ENCODE measurements at places on chromosomes 6 and 20.

GRCh38 chr6:37005827-37006567, 542 bp downstream of the FGD2 start:
- no peak for DNase-seq

- DNase-seq = no peak
Measured at GRCh38 chr20:22797103-22797502, 212.7 kb upstream of the FOXA2 start.

DNA sequence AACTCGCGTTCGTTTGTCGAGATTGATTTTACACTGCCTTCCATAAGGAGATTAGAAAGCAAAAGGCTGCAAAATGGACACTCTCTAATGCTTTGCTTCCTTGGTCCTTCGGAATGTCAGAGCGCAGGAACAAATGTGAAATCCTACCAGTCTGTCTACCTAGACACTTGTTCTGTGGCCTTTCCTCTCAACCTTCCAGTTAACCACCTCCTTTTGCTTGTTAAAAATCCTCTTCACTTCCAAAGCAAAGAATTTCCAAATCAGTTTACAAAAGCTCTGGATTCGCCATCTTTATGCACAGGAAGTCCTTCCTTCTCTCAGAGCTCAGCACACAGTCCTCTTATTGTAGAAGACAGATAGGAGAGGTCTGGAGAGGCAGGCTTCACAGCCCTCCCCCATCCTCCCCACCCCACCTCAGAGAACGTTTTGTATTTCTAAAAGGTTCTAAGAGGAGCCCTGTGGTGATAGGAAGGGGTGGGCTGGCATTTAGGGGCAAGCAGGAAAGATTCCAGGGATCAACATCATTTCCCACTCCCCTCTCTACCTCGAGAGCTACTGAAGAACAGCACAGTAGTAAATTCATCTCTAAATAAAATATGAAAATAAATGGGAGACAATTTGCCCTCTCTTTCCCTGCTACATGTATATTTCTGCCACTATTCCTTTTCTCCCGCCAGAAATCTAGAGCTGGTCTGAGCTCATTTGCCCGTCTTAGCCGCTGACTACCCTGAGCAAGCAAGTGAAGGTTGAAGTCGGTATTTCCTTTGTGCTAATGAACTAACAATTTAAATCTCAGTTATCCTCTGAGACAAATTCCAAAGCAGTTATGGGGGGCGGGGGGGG, 18.9 kb downstream of the TFAP2A start:
- DNase-seq = no peak

GRCh38 chr6:138455746-138456400, 43.4 kb downstream of the NHSL1 start:
- DNase-seq = no peak

GRCh38 chr20:48432494-48432832, 395.3 kb downstream of the PREX1 start:
- DNase-seq = no peak

DNA sequence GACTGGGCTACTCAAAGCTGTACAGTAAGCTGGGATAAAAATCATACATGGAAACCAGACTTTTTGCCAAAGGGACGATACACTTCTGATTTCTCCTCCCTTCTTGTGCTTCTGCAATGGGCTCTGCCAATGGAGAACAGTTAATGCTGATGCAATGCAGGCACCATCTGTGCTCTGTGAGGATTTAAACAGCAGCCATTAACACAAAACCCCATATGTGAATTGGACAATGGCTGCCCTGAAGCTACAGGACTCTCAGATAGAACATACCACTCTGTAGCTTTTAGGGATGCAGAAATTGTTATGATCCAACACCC, 71.9 kb downstream of the GJA10 start:
- DNase-seq = no peak

GRCh38 chr20:19354950-19355349, 142.5 kb downstream of the SLC24A3 start:
- no peak for DNase-seq

- DNase-seq = peak; percentile 10
Measured at GRCh38 chr6:82205930-82206392, 41.6 kb downstream of the IBTK start.

DNA sequence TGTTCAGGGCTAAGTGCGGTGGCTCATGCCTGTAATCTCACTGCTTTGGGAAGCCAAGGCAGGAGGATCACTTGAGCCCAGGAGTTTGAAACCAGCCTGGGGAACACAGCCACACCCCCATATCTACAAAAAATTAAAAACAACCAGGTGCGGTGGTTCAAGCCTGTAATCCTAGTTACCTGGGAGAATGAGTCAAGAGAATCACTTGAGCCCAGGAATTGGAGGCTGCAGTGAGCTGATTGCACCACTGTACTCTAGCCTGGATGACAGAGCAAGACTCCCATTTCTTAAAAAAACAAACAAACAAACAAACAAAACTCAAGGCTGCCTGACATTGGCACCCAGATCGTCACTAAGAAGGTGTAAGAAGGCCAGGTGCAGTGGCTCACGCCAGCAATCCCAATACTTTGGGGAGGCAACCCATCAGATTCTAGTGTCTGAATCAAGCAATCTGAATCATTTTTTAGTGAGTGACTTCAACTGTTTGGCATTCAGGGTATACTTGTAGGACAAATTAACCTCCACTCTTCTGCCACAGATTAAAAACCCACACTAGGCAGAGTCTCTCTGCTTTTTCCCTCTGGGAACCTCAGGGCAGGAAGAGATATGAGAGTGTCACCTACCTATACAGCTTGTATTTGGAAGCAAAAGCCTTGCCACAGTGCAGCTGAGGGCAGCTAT, 6.1 kb downstream of the PLAGL2 start:
- no peak for DNase-seq

DNA sequence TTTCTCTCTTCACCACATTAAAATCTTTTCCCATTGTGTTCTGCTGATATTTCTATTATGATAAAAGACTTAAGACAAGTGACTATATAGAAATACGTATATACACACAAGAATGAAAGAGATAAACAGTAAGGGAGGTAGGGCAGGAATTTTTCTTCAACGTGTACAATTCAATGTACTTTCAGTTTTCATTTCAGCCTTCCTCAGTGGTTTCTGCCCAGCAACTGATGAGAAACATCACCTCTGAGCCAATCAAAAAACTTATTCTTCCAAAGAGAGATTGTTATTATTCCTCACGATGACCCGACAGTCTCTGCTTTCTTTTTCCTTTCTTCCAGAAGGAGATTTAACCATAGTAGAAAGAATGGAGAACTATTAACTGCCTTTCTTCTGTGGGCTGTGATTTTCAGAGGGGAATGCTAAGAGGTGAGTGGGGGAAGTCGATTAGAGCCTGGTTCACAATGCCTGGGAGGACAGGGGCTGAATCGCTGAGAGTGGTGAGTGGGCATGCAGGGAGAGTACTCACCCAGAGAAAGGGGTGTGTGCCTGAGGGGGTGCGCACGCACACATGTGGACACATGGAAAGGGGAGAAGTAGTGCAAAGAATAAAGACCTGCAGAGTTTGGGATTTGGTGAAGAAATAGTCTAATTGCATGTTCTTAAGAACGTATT, at the start of gene BTN3A1:
Gene BTN3A1 (plus strand): TSS at position 289 of the 672 bp plus-strand sequence. CDS start 3,289 bp downstream, outside the sequence.
- DNase-seq = peak; percentile 34

DNA sequence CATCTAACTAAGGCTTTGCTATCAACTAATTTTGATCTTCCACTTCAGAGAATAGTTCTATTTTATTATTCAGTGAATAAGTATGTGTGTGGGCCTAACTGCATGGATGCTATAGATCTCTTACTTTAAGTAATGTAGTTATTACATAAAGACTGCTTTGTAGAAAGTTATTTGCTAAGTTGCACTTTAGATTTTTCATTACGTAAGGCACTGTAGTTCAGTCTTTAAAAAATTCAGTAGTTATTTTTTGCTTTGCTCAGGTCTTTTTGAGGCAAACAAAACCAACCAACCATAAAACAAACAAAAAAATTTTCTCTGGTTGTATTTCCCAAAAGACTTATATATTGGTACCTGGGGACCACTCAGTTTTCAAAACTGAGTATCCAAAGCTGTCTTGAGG, 53.0 kb downstream of the KCNQ5 start:
- no peak for DNase-seq

GRCh38 chr20:57384486-57384885, 6.7 kb upstream of the RBM38 start:
- no peak for DNase-seq

GRCh38 chr6:107105511-107106116, 9.7 kb downstream of the BEND3 start:
- DNase-seq = no peak

DNA sequence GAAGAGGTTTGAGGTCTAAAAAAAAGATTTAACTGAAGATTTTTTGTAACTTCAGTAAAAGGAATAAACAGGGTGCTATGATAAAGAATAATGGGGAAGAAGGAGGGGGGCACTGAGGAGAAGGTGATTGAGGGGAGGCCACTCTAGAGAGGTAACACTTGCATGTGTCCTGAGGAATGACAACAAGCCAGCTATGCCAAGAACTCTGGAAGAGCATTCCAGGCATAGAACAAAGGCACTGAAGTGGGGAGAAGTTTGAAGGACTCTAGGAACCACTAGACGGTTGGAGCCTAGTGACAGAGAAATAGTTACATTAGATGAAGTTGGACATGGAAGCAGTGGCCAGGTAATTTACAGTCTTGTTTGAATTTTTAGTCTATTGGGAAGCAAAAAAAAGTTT, 10.8 kb upstream of the SF3B5 start:
- DNase-seq = no peak

DNA sequence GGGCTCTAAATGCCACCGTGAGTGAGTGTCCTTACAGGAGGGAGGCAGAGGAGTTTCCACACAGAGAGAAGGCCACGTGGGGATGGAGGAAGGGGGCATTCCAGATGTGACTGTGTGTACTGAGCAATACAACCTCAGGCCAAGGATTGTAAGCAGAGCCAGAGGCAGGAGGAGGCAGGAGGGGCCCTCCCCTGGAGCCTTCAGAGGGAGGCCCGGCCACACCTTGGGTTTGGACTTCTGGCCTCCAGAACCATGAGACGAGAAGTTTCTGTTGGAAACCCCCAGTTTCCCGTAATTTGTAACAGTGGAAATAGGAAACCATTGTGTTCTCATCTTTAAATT, 9.3 kb upstream of the KIF25 start:
- DNase-seq = no peak

GRCh38 chr6:33160728-33161344, 31.4 kb downstream of the COL11A2 start:
- DNase-seq = no peak

DNA sequence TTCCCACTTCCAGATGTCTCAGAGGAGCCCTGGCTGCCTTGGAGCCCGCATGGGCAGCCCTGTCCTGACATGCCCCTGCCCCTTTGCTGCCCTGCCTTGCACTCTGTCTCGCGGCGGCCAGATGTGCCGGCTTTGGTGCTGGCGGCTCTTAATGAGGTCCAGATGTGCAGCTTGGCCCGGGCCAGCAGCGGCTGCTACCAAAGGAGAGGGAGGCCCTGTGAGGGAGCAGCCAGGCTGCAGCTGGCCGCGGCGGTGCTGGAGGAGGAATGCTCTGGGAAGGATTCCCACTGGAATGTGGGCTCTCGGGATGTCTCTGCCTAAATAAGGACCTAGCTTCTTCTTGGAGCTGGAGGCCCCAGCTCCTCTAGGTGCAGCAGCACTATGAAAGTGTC, 72.4 kb downstream of the FGD2 start:
- DNase-seq = no peak

DNA sequence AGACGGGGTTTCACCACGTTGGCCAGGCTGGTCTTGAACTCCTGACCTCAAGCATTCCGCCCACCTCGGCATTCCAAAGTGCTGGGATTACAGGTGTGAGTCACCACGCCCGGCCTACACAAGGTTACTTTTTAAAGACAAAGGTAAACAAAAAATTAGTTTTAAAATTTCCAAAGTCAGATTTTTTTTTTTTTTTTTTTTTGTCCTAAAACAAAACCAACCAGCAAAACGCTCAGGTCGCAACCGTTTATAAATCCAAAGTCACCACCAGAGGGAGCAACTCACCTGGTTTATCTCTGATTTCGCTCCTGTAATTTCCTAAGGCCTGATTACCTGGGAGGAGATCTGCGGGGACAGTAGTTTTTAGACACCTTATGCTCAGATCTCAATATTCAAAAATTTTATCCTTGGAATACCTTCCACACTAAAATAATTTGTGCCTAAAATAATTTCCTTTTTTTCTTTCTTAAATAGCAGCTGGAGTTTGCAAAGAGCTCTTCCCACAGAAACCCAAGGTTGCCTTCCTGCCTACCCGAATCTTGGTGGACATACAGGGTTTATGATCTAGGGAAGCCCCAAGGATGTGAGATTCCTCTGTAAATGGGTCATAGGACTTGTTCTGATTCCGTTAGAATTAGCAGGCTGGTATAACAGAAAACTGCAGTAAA, 19.8 kb upstream of the TREM1 start:
- peak; percentile 20 for DNase-seq

GRCh38 chr6:117306227-117306790, 41.0 kb downstream of the VGLL2 start:
- no peak for DNase-seq

GRCh38 chr6:148414836-148415235, 72.2 kb downstream of the SASH1 start:
- DNase-seq = no peak

DNA sequence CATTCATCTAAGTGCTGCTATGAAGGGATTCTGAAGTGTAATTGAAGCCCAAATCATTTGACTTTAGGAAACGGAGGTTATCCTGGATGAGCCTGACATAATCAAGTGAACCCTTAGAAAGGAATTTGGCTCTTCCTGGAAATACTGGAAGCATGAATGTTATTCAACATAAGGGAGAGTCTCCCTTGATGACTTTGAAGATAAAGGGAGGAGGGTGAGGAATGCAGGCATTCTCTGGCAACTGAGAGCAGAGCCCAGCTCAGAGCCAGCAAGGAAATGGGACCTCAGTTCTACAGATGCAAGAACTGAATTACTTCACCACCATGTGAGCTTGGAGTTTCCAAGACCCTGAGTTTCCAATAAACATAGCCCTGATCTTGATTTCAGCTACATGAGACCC, 168.2 kb downstream of the DLL1 start:
- DNase-seq = no peak

DNA sequence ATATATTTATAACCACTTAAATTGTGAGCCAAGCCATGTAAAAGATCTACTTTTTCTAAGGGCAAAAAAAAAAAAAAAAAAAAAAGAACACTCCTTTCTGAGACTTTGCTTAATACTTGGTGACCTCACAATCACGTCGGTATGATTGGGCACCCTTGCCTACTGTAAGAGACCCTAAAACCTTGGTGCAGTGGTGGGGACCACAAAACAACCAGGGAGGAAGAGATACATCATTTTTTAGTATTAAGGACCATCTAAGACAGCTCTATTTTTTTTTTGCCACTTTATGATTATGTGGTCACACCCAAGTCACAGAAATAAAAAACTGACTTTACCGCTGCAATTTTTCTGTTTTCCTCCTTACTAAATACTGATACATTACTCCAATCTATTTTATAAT, 22.9 kb downstream of the PRDM1 start:
- DNase-seq = no peak

- no peak for DNase-seq
Measured at GRCh38 chr6:90637320-90637719, 50.4 kb upstream of the MAP3K7 start.

GRCh38 chr20:1697592-1697991, 40.0 kb upstream of the SIRPG start:
- DNase-seq = no peak
